ENCODE measurements at places on chromosomes 2 and 18.

DNA sequence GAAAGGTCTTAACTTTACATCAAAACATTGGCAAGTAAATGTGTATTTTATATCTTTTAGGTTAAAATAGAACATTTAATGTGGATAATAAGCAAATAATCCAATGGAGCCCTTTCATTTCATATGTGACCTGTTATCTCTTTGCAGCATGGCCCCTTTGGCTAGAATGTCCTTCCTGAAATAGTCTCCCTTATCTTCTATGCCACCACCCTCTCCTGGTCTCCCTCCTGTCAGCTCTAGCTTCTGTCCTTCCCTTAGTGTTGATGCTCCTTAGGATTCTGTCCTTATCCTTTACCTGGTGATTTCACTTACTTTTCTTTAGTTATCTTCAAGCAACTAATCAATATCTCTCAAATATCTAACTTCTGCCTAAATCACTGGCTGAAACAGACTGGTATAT, 87.1 kb upstream of the TFCP2L1 start:
- no peak for DNase-seq

- DNase-seq, result no peak
Measured at GRCh38 chr2:120678251-120678650, 57.4 kb upstream of the GLI2 start.

GRCh38 chr18:399631-400135, 100.8 kb downstream of the COLEC12 start:
- DNase-seq, result no peak

DNA sequence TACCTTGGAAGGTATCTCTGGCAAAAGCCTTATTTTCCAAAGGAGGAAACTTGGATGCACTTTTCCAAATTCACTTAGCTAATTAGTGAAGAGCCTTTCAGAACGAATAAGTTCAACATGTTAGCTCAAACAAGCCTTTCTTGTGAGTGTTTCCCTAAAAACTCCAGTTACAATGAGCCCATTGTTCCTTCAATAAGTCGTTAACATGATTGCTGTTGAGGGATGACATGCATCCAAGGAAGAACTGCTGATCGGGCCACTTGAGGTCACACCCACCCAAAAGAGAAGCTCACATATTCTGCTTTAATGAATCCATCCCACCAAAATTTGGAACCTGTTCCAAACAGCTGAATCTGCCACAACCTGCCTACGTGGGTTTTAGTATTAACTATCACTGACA, 48.1 kb upstream of the SLC35G4 start:
- DNase-seq, result no peak

DNA sequence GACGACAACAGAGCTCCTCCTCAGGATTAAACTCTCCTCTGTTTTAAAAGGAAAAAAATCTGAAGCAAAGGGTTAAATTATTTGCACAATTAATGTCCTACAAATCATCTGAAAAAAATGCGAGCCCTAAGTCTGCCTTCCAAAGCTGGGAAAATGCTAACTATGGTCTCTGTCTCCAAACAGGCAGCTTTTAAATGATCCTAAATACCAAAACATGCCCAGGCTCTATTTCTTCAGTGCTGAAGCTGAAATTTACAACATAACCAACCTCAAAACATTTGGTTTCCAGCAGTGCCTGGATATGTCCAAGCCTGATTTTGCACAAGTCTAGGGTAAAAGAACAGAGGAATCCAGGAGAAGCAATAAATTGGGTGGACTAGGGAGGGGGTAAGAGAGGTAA, 57.2 kb downstream of the LBH start:
- no peak for DNase-seq

DNA sequence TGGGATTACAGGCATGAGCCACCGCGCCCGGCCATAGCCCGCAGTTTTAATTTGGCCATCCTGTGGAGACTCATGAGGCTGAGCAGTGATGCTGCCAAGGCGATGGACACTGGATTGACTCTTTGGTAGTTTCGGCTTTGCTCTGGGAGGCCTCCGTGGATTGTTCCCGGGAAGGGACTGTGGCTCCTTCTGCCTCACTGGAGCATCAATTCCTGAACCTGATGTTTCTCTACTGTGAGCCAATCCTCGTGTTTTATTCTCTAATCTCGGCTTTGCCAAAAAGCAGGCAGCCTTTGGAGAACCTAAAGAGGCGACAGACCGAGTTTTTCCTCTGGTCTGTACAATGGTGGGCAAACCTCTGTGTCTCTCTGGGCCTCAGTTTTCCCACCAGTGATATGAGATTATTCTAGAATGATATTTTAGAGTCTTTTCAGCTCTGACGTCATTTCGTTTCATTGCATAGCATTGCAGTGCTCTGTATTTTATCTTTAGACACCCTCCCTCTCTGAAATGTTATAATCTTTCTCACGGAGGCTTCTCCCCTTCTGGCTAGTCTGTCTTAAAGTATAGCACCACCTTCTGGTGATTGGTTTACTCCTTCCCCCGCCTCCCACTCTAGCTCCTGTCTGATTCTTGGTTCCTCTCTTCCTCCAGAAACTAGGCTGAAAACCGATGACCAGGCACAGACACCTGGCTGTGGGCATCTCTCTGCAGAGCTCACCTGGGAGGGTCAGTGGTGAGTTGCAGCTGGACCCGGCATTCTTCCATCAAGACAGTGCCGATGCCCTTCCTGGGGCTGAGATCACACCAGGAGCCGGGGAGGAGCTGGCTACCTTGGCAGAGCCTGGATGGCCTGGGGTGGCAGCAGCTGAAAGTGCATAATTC, 341.3 kb downstream of the MYCN start:
- no peak for DNase-seq

DNA sequence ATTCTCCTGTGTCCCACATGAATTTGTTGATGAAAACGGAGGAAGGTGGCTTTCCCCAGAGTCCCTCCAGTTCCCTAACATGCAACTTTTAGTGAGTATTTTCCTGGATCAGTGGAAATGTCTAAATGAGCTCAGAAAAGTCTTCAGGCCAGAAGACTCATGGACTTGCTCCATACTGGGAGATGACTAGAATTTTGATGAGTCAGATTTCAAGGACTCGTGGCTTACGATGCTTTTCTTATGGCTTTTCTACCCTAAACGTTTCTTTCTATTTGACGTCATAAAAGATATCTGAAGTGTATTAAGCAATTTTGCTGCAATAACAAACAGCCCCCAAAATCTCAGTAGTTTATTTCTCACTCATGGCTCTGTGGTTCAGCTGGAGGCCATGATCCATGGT, 397.6 kb downstream of the FBXO15 start:
- DNase-seq, result no peak

DNA sequence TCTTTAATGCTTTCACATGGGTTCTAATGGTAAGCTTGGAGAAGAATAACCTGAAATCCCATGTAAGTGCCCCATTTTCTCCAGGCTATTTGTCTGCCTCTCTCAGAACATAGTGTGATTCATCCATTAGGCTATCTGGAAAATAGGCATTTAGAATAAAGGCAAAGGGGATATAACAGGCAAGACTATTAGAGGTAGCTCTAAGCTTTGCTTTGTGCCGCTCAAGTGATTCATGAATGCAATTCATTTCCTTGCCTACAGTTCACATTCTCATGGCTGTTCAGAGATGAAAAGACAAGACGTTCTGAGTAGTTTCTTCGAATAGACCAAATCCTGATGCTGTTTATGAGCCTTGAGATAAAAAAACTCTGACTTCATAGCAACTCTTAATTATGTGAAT, 101.7 kb downstream of the ANKRD44 start:
- DNase-seq, result no peak

GRCh38 chr2:237682856-237683670, 55.7 kb downstream of the LRRFIP1 start:
- no peak for DNase-seq

DNA sequence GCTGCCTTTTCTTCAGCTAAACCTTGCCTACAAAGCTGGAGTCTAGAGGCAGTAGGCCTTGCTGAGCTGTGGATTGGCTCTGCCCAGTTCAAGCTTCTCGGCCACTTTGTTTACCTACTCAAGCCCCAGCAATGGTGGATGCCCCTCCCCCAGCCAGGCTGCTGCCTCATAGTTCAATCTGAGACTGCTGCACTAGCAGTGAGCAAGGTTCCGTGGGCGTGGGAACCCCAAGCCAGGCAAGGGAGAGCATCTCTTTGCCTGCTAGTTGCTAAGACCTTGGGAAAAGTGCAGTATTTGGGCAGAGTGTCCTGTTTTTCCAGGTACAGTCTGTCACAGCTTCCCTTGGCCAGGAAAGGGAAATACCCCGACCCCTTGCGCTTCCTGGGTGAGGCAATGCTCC, 68.9 kb downstream of the VAPA start:
- DNase-seq, result no peak

- DNase-seq, result no peak
Measured at GRCh38 chr2:219500135-219500534, 1.4 kb downstream of the GMPPA start.

DNA sequence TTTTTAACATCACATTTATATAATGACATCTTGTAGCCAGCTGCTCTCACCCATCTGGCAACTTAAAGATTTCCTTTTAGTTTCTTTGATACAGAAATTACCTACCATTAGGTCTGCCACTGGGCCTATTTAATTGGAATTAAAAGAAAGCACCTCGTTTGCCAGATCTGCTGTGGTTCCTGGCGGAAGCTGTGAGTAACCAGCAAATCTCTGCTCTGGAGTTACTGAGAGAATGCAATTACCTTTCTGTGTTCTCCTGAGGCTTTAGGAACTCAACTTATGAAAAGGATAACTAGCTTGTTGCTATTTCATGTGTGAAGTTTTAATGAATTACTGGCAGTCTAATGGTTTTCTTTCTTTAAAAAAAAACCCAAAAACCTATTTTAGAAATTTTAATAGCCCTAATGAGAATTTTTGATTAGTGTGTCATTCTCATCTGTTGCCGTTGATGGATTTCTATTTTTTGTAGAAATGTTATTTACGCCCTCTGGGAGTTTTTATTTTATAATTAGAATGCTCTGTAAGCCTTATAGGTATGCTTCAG, 69.7 kb upstream of the LYPD6B start:
- no peak for DNase-seq

DNA sequence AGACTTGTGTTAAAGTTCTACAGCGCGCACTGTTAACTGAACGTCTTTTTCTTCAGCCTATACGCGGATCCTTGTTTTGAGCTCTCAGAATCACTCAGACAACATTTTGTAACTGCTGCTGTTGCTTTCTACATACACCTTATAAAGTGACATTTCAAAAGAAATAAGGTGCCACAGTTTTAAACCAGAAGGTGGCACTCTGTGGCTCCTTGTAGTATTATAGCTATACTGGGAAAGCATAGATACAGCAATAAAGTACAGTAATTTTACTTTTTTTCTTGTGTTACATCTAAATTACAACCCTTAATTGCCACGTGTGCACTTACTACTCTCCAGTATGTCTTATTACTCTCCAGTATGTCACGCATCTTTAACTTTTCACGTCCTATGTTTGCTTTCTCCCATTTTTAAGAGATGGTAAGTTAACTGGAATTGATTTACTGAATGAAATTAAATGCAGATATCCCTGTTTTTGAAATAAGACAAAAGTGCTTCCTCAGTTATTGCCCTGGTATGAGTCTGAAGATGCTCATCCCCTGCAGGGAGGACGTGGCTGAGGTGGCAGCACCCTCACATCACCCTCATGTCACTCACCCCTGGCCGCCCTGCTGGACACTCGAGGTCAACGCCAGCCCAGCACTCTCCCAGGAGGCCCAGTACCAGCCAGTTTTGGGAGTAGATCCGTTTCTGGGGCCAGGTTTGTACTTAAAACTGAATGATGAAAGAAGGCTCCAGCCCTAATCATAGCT, 37.8 kb downstream of the GORASP2 start:
- no peak for DNase-seq

DNA sequence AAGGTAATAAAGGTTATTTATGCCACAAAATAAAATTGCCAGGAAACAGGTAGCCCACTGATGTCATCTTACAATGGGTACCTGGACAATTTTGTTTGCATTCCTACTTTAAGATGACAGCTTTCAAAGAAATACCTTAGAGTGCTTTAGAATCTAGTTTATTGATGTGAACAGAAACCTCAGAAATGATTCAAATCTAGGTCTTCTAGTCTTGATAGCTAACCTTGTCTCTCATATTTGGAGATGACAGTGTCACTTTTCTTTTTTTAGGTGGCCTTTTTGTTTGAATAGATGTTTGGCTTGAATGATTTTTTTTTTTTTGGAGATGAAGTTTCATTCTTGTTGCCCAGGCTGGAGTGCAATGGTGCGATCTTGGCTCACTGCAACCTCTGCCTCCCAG, 69.1 kb downstream of the PIK3C3 start:
- DNase-seq, result no peak

GRCh38 chr2:96396095-96396494, 60.5 kb downstream of the NCAPH start:
- no peak for DNase-seq

GRCh38 chr2:8626572-8626971, 55.3 kb upstream of the ID2 start:
- DNase-seq, result no peak

GRCh38 chr2:143729296-143729814, 600.1 kb downstream of the ARHGAP15 start:
- no peak for DNase-seq

DNA sequence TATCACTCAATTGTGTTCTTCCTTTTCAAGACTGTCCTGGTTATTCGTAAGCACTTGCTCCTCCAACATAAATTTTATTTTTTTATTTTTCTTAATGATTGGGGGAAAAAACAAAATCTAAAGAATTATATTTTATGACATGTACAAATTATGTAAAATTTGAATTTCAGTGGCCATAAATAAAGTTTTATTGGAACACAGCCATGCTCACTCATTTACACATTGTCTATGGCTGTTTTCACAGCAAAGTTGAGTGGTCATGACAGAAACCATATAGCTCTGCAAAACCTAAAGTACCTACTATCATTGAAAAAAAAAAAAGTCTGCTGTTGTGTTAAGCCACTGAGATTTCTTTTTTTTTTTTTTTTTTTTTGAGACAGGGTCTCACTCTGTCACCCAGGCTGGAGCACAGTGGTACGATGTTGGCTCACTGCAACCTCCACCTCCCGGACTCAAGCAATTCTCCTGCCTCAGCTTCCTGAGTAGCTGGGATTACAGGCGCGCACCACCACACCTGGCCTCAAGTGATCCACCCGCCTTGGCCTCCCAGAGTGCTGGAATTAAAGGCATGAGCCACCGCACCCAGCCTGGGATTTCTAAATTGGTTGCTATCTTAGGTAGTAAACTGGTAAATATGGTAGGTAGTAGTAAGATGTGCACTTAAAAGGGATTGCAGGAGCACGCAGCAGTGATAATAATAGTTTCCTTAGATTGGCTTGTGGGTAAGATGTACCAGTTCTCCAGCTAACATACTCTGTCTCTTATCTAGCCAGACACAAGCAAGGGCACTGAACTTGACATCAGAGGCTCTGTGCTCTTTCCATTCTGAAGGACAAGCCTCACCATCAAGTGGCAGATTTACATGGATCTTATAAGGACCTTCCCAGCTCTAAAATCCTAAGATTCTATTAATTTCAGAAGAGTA, 44.4 kb downstream of the KCNG3 start:
- no peak for DNase-seq

- no peak for DNase-seq
Measured at GRCh38 chr2:51791496-51791895, 759.6 kb upstream of the NRXN1 start.

GRCh38 chr2:96625571-96626552, 12.2 kb downstream of the KANSL3 start:
- DNase-seq, result no peak

Data from effector CD4-positive, alpha-beta T cell (primary cell).